AG08395 (cell line): ENCODE measurements at places on chromosomes 2 and 18.

DNA sequence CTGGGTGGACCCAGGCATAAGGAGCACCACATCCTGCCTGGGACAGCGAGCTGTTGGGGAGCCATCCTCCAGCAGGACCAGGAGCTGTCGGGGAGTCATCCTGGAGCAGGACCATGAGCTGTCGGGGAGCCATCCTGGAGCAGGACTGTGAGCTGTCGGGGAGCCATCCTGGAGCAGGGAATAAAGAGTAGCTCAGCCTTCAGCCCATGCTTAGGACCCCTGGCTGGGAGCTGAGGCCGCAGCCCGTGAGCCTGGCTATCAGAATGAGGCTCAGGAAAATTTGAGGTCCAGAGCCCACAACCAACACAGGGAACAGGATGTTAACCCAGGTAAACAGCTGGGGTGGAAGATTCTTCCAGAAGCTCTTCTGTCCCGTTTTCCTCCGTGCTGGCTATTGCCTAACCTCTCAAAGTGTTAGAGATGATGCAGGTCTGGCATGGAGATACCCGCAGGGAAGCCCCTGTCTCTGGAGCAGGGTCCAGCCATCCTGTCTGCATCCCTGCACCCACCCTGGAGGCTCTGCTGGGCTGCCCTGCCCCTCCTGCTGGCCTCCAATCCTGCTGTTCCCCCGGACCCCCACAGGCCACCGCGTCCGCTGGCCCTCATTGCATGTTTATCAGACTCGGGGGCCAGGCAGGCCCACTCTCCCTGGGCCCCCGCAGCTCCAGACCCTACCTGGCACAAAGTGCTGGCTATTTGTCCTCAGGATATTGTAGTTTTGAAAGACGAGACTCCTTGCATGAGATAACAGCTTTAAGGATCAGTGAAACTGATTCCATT lies 243.5 kb upstream of the MYT1L start:
- no peak for DNase-seq

GRCh38 chr2:50469784-50470183 lies 562.1 kb downstream of the NRXN1 start:
- no peak for DNase-seq

DNA sequence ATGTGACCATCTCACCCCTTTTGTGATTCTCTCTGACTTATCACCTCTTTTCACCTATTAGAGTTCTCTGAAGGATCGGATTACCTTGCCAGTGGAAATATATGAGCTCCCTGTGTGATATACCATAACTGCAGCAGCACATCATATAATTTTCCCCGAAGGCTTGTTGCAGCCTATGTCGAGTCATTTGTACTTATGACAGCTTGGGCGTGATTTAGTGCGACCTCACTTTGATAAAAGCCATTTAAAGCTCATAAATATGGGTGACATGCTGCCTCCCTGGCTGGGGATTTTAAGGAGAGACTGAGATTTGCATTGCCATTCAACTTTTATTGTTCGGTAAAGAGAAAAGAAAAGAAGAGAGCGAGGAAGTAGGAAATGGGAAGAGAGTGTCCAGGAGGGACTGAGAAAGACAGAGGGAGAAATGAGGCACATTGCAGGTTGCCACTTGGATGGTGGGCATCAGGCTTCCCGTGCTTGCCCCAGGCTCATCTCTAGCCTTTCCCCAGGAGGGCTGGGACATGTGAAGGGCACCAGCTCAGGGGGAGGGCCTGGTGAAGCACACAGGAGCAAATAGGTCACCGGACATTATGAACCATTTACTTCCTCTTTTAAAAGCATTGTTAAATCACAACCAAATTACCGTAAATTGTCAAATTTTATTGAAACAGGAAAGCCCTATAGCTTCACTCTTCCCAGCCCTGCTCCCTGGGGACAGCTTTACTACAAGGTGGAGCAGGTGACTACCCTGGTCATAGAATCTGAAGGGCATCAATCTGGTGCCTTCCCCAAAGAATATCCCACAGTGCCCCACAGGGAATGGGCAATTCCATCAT lies 161.3 kb downstream of the SETBP1 start:
- DNase-seq, result no peak

DNA sequence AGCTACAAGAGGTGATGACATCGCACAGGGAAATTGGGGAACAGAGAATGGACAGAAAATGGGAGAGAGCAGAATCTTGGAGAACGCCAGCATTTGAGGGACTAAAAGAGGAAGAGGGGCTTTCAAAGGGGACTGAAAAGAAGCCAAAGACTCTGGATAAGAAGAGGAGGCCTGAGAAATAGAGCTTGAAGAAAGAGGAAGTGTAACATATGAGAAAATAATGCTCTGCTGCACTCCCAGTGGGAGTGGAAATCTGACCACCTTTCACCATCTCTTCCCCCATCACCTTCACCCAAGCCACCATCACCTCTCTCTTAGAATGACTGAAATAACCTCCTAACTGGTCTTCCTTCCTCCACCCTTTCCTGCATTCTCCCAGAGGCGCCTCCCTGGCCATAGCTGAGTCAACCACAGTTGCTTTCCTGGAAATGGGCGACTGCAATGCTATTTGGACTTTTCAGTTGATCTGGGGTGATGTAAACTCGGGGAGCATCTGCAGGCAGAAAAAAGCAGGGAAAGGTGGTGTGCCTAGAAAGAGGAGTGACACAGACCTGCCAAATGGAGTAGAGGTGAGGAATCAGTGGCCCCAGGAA lies 16.8 kb downstream of the CXCR1 start:
- no peak for DNase-seq

DNA sequence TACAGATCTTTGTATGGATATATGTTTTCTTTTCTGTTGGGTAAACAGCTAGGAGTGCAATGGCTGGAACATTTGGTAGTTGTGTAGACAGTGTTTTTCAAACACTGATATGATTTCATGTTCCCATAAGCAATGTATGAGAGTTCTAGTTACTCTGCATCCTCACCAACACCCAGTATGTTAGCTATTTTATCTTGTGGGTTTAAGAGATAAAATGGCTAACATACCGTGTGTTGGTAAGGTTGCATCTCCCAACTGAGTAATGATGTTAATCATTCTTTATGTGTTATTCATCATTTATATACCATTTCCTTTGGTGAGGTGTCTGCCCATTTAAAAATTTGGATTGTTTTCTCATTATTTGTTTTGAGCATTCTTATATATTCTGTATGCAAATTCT lies 65.7 kb downstream of the LYPD6B start:
- DNase-seq, result no peak

DNA sequence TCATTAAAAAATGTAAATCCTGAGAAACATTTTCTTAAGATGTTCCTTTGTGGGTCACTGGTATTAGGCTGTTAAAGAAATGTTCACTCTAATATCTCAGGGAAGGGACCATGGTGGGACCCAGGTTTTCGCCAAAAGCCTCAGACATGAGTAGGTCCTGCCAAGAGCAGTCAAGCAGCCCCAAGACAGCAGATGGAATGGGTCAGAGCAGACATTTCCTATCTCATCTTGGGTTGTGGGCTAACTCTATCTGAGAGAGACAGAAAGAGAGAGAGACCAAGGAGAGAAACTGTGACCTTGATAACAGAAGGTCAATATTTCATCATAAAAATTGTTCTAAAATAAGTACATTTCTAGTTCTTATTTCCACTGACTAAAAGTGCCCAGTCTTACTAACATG lies 661.7 kb downstream of the TSN start:
- DNase-seq, result no peak

DNA sequence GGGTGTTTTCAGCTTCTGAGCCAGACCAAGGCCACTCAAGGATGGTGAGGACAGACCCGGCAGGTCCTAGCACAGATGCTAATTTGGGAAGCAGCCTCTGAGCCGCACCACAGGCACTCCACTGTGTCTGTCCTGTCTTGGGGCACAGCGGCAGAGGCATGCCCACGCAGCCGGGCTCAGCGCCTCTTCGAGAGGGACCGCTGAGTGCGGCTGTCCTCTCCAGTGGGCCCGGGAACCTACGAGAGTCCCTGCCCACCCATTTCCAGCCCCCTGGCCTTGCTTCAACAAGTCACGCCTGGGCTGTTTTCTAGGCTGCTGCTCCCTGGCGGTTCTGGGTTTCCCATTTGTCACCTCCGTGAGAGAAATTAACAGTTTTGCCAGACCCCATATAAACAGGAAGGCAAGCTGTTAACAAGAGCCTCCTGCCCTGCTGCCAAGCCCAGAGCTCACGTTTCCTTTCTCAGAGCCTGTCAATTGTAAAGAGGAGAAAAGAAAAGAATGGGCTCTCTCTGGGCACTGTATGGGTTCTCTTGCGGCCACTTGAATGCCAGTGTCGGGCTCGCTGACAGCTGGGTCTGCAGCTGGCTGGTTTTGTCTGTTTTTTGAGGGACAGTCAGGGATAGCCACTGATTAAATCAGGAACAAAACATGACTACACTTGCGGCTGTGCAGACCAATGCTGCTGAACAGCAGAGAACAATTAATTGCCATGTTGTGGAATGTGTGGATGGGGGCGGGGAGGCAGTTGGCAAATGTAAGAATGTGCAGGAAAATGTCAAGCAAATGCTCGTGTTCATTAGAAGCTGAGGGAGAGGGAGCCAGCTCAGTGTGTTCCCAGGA lies 30.6 kb downstream of the TMEM17 start:
- peak; percentile 51 for DNase-seq

- DNase-seq, result no peak
Measured at GRCh38 chr2:238081561-238081960, 18.6 kb upstream of the ESPNL start.

DNA sequence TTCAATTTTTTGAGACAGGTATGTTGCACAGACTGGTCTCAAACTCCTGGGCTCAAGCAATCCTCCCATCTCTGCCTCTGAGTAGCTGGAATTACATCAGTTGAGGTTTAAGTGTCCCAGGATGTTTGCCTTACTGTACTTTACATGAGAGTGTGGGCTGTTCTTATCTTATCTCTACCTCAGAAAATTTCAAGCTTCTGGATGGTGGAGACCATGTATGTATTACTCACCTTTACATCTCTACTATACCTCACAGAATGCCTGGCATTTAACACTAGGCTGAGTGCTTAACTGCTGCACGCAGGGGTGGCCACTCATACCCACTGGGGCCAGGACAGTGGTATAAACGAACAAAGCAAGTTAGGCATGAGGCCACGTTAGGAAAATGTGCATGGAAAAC lies 272.0 kb upstream of the RAB12 start:
- DNase-seq, result no peak

DNA sequence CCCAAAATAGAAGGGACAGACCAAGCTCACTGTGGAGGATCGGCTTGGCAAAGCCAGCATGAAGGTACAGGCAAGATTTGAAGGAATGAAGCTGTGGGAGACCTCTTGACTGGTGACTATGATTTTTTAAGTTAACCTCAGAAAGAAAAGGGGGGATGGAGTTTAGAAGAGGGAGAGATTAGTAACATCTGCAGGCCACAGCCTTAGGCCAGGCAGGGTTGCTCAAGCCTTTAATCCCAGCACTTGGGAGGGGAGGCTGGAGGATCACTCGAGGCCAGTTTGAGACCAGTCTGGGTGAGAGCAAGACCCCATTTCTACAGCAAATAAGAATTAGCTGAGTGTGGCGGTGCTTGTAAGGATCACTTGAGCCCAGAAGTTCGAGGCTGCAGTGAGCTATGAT lies 46.6 kb downstream of the ZNF532 start:
- DNase-seq, result peak; percentile 27

- no peak for DNase-seq
Measured at GRCh38 chr2:225334514-225334913, 65.0 kb upstream of the NYAP2 start.

- no peak for DNase-seq
Measured at GRCh38 chr2:23423062-23423872, 38.3 kb downstream of the KLHL29 start.

DNA sequence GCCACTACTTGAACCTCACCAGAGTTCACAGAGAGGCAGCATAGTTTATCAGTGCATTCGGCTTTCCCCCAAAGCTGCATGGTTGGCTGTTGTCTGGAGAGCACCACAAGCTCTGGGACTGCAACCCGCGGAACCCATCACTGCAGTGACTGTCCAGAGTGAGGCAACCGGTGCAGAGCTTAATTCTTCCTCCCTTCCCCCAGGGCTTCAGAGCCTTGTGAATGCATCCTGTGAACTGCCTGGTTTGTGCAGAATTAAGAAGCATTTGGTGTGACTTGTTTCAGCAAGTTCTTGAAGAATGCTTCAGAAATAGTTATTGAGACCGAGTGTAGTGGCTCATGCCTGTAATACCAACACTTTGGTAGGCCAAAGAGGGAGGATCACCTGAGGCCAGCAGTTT lies 99.2 kb upstream of the FOSL2 start:
- no peak for DNase-seq

DNA sequence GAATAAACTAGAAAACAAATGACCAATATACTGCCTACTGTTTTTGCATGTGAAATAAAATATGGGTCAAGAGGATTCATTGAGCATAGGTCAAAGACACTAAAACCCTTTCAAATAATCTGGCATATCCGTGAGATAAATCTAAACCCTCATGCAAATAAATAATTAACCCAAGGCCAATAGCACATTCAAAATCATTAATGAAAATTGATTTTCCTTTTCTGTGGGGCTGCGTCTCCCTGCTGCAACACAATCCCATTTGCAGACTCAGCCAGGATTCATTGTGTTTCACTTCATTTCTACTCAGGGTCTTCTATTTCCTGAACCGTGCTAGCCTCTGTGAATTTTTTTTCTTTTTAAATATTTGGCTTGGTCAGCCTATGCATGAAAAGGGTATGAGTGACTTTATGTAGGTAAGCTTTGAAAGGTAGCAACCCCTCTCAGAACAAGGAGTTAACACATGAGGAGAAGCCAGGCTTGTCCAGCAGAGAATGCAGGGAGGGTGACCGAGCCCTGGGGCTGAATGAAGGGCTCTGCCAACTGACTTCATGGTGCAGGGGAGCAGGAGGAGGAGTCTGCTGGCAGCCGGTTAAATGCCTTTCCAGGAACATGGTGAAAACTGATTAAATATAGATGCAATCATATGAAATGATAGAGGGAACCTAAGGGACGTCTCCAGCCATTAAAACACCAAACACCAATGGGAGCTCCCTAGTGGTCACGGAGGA lies 10.3 kb upstream of the CTAGE1 start:
- no peak for DNase-seq

GRCh38 chr2:190578158-190579057 lies 43.9 kb upstream of the NEMP2 start:
- peak; percentile 31 for DNase-seq

GRCh38 chr18:24964216-24964615 lies 387.8 kb downstream of the ZNF521 start:
- peak; percentile 15 for DNase-seq

GRCh38 chr2:125313806-125314205 lies 1288.7 kb downstream of the CNTNAP5 start:
- no peak for DNase-seq

- no peak for DNase-seq
Measured at GRCh38 chr2:39203382-39203781, 40.4 kb downstream of the CDKL4 start.

DNA sequence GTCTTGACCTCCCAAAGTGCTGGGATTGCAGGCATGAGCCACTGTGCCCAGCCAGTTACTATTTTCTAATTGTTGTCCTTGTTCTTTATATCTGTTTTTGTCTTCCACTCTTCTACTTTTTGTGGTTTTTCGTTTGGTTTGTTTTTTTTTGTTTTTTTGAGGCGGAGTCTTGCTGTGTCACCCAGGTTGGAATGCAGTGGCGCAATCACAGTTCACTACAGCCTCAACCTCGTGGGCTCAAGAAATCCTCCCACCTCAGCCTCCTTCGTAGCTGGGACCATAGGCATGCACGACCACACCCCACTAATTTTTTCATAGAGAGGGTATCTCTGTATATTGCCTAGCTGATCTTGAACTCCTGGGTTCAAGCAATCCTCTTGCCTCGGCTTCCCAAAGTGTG lies 100.7 kb downstream of the EHBP1 start:
- DNase-seq, result no peak

GRCh38 chr2:227394401-227394800 lies 6.7 kb upstream of the SCYGR1 start:
- DNase-seq, result no peak
